GM04504 (cell line): ENCODE measurements at places on chromosomes 1 and 21.

- peak; percentile 22 for DNase-seq
Measured at GRCh38 chr1:55854911-55855310, 639.7 kb upstream of the USP24 start.

- no peak for DNase-seq
Measured at GRCh38 chr21:44441581-44442265, 13.6 kb upstream of the LRRC3 start.

DNA sequence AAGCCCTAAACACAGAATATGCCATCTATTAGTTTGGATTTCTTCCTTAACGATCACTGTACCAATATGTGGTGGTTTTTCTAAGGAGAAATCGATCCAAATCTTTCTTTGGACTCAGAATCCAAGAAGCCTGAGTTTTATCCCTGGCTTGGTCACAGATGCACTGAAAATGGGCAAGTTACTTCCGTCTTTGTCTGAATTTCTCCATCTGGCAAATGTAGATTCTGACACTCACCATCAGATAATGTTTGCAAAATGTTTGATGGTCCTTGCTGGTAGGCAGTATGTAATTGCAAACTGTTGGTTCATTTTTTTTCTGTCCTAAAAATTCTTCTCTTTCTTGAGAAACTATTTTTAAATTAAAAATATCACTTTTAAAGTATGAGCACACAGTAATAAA lies 115.0 kb downstream of the TSEN15 start:
- DNase-seq: no peak

DNA sequence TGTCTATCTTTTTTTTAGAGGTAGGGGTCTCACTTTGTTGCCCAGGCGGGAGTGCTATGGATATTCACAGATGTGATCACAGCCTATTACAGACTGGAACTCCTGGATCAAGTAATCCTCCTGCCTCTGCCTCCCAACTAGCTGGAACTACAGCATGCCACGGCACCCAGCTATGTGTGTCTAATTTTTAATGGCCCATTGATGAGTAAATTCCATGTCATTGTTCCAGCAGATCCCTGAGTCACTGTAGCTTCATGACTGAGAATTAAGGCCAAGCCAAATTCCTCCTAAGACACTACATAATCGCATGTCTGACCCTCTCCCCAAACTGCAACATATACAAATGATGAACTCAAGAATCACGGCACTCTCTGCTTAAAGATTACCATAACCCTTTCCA lies 84.2 kb upstream of the RGS2 start:
- DNase-seq: peak; percentile 71

GRCh38 chr1:170461291-170461747 lies 70.6 kb upstream of the GORAB start:
- DNase-seq: peak; percentile 62

GRCh38 chr1:26684763-26685508 lies 10.9 kb upstream of the ARID1A start:
- no peak for DNase-seq

- DNase-seq: no peak
Measured at GRCh38 chr1:33864460-33865389, 846 bp downstream of the HMGB4 start.

- DNase-seq: no peak
Measured at GRCh38 chr1:222357252-222357651, 190.7 kb downstream of the HHIPL2 start.

DNA sequence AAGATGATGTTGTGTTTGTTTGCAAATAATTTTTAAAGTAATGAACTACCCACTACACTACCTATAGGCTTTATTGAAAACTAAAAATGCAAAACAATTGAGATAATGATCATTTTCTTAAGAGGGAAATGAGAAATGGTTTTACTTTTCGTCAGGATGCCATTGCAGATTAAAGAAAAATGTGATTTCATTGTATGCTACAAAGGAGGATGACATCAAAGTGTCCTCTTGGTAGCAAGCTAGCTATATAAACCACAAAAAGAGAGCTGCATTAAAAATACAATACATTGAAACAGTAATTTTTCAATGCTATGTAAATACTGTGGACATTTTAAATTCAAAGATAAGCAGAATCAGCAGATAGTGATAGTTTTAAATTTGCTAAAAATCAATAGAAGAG lies 87.5 kb upstream of the DPYD start:
- DNase-seq: no peak

DNA sequence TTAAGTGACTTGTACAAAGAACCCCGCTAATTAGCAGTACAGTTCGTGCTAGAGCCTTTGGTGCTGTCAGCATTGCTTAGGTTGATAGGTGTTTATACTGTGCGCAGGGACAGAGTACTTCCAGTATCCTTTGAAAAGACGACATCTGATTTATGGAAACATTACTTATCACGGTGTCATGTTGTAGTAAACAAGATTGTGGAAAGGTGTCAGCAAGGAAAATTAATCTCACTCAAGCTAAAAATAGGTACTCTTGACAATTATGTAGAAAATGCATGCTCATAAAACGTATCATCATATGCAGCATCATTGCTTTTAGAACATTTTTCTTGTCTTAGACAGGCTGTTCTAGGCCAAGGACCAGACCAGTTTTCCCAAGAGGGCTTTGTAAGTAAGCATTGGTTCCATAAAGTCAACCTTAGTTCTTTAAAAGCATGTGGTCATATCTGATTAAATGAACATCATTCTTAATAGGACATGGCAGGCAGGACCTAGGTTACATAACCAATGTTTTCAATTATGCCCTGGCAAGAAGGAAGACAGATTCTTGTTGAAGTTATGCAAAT lies 33.0 kb downstream of the SH3BGR start:
- no peak for DNase-seq

- no peak for DNase-seq
Measured at GRCh38 chr1:247431643-247432042, 15.7 kb downstream of the NLRP3 start.

DNA sequence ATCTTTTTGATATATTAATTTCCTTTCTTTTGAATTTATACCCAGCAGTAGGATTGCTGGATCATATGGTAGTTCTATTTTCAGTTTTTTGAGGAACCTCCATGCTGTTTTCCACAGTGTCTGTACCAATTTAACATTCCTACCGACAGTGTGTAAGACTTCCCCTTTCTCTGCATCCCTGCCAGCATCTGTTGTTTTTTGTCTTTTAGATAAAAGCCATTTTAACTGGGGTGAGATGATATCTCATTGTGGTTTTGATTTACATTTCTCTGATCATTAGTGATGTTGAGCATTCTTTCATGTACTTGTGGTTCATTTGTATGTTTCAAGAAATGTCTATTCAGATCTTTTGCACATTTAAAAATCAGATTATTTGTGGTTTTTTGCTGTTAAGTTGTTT lies 62.4 kb upstream of the STUM start:
- no peak for DNase-seq

DNA sequence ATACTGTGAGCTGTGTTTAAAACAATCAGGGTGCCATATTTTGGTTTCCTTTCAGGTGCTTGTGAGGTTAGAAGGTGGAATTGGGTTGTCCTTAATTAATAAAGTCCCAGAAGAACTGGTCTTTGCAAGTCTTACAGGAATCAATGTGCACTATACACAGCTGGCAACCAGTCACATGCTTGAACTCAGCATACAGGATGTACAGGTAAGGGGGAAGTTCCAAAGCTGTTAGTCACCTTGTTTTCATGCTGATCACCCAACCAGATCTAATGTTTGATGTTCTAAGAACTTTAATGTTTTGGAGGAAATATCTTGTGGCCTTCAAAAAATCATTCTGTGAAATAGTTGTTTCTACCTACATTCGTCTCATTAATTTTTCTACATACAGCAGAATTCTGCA lies 156.3 kb downstream of the VPS13D start:
- DNase-seq: no peak

DNA sequence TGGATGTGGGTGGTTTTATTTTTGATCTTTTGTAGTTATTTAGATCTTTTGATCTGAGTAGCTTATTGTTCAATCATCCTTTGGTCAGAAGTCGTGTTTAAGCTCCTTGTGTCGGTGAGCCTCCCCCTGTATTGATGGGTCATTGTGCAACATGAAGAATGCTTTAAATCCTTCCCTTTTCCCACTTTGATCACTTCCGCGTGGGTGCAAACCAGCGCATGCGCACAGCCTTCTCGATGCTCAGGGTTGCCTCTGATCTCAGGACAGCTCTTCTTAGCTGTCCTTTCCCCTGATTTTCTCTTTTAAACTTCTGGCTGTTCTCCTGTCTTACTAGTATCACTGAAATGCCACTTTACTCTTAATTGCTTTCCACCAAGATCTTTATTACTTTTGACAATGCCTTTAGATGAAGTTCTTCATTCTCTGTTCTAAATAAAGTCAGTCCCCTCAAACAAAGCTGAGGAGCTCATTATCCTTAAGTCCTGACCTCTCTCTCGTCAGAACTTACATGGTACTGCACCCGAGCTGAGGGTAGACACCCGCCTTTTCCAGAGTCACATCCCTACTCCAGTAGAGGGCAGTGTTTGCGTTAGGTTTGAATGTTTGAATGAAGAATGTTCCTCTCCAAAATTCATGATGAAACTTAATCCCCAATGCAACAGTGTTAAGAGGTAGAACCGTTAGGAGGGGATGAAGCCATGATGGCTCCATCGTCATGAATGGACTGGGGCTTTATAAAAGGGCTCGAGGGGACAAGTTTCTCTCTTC lies 547.9 kb upstream of the TMPRSS15 start:
- DNase-seq: no peak

GRCh38 chr1:223887747-223888418 lies 42.1 kb upstream of the TP53BP2 start:
- DNase-seq: peak; percentile 88
